T-cell (primary cell): ENCODE measurements at places on chromosomes 4 and X. TPM values are rescaled to one million over a fixed set of nuclear protein-coding genes. Genes with fewer than 3 reads are reported as not detected.

MMRN1 gene
- 0.61 TPM for total RNA-seq

XAGE1A gene
- not detected for total RNA-seq

TLR2 gene
- total RNA-seq: 1.9 TPM

CENPVL1 gene
- total RNA-seq: not detected

PABPC1L2A gene
- total RNA-seq: not detected

CHRDL1 gene
- total RNA-seq: not detected

FAT4 gene
- total RNA-seq: 0.02 TPM

COL25A1 gene
- total RNA-seq: not detected

FGFR3 gene
- total RNA-seq: 0.70 TPM

DNA sequence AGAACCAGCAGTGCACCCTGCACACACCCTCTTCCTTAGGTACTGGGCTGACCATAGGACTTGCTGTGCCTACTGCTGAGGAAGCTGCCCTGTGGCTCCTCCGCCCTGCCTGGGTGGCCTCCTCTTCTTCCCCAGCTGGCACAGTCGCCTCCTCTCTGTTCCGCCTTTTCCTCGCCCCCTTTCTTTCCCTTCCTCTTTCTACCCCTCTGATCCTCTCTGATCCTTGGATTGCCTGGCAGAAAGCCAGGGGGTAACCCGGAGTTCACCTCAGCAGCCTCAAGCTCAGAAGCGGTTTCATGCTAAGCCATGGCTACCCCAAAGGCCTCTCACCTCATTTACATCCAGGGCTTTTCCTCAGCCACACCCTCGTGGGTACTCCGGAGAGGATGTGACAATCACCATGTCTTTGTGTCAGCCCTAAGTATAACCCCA is 136.2 kb downstream of the SMIM20 start:
- H3K36me3 ChIP-seq: no peaks in the 10 kb centered on the region
- H3K4me1 ChIP-seq: no peaks in the 10 kb centered on the region
- H3K27ac ChIP-seq: no peak overlapping the region

DNA sequence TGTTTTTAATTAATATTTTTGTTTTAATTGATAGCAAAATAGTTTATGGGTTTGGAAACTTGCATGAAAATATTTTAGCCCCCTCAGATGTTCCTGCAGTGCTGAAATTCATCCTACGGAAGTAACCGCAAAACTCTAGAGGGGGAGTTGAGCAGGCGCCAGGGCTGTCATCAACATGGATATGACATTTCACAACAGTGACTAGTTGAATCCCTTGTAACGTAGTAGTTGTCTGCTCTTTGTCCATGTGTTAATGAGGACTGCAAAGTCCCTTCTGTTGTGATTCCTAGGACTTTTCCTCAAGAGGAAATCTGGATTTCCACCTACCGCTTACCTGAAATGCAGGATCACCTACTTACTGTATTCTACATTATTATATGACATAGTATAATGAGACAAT is 40.4 kb downstream of the MAP7D3 start:
- peaks cover 5% of the 10 kb centered on the region for H3K4me1 ChIP-seq
- H3K27me3 ChIP-seq: no peaks in the 10 kb centered on the region
- H3K36me3 ChIP-seq: peaks cover 2% of the 10 kb centered on the region
- DNase-seq: no peak
- H3K27ac ChIP-seq: no peak overlapping the region
- H3K4me3 ChIP-seq: no peak overlapping the region

GRCh38 chr4:188400451-188400850 is 261.2 kb downstream of the TRIML1 start:
- no peaks in the 10 kb centered on the region for H3K27me3 ChIP-seq
- H3K4me3 ChIP-seq: no peak overlapping the region
- H3K27ac ChIP-seq: no peak overlapping the region
- H3K4me1 ChIP-seq: no peaks in the 10 kb centered on the region
- no peak for DNase-seq

GRCh38 chrX:135484641-135485289 is 35.7 kb upstream of the INTS6L start:
- H3K27me3 ChIP-seq: no peaks in the 10 kb centered on the region
- H3K36me3 ChIP-seq: no peaks in the 10 kb centered on the region

DNA sequence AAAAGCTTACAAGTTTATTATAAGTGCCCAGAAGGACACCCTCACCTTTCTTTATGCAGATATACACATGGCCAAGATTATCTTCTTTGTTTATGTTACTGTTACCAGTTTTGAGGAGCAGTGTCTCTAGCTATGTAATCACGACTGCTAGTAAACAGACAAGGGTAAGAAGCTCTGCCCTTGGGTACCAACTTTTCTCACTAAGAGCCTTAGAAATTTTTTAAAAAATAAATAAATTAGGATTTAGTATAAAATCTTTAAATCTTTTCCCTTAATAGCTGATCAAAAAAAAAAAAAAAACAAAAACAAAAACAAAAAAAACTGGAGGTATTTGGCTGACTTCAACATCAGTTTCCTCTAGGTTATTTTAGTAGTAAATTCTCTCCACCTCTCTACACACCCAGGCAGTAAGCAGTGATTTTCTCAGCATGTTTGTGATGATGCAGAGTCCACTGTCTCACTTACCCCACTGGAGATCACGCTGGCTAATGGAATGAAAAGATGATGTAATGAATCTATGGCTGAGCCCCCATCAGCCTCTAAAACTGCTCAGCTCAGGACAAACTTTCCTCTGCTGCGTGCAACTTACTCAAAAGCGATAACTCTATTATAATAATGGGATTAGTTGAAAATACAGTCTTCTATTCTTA is 125.9 kb downstream of the FRYL start:
- H3K27ac ChIP-seq: no peak overlapping the region
- no peak for DNase-seq
- H3K4me3 ChIP-seq: no peak overlapping the region
- no peaks in the 10 kb centered on the region for H3K27me3 ChIP-seq

DNA sequence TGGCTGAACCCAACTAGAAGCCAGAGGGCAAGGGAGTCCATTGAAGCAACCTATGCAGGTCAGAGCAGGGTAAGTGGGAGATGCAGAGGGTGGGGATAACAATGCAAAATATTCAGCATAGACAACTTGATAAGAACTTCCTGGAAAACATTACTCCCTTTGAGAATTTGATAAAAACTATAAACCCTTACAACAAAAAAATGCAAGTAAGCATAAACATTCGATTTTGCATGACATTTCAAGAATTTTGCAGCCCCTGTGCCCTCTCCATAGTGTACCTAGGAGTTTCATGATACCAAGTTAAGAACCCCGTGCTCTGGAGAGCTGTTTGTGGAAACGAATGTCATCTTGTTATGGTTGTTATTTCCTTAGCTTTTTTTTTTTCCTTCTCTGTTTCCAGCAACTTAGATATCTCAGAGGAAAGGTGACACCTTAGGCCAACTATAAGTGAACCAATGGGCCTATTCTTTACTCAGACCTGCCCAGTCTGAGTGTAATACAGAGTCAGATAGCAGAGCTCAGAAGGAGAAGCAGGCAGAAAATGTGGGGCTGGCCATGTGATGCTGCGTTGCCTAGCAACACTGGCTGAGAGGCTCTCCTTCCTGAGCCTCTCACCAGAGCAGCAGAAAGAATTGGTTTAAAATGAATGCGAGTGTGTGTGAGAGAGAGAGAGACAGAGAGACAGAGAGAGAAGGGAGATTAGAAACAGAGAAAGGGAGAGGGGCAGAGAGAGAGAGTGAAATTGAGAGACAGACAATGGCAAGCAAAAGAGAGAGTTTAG is 36.7 kb upstream of the GABRQ start:
- no peaks in the 10 kb centered on the region for H3K4me1 ChIP-seq
- DNase-seq: no peak
- H3K27me3 ChIP-seq: no peaks in the 10 kb centered on the region
- H3K27ac ChIP-seq: no peak overlapping the region
- H3K4me3 ChIP-seq: no peak overlapping the region

- no peak overlapping the region for H3K4me3 ChIP-seq
- no peaks in the 10 kb centered on the region for H3K4me1 ChIP-seq
- DNase-seq: no peak
- no peaks in the 10 kb centered on the region for H3K36me3 ChIP-seq
These were observed 161.7 kb upstream of the CXCL13 start for GRCh38 chr4:77443941-77444340.

DNA sequence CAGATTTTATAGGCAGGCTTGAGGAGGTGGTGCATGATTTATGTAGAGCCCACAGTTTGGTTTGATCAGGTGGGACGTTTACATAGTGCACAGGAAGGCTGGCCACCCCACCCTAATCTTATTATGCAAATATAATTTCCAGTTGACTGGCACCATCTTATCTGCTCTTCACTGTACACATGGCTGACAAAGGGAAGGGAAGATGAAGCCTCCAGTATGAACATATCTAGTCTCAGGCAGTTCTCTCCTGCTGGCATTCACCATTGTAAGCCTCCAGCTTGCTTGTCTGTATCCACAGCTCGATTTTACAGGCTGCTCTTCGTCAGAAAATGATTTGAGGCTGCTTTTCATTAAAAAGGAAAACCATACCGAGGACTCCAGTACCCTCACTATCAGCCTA is 278.3 kb downstream of the TECRL start:
- no peak for DNase-seq
- no peaks in the 10 kb centered on the region for H3K4me1 ChIP-seq
- no peak overlapping the region for H3K27ac ChIP-seq
- no peak overlapping the region for H3K4me3 ChIP-seq

DNA sequence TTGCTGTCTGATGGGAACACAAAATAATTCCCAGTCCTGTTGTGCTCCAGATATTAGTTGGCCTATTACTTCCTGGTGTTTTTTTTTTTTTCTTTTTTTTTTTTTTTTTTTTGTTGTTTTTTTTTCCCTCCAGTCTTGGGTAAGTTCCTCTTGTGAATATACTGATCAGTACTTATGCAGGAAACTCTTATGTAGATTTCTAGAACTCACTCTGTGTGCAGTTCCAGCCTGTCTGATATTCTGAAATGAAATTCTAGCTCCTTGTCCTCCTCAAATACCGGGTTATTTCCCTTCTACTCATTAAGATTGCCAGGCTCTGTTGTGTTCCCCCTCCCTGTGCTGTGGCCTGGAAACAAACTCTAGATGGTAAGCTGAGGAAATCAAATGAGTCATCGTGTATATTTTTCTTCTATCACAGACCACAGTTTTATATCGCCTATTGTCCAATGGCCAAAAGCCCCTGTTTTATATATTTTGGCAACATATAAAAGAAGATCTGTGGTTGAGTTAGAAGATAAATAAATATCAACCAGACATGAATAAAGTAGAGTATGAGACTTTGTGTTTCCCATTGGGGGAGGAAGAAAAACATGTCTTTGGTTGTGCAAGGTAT is 124.3 kb upstream of the UGT8 start:
- DNase-seq: no peak
- peaks cover 7% of the 10 kb centered on the region for H3K27me3 ChIP-seq
- no peak overlapping the region for H3K4me3 ChIP-seq
- no peak overlapping the region for H3K27ac ChIP-seq

- H3K4me1 ChIP-seq: no peaks in the 10 kb centered on the region
- no peaks in the 10 kb centered on the region for H3K27me3 ChIP-seq
- H3K4me3 ChIP-seq: no peak overlapping the region
- no peak for DNase-seq
- H3K36me3 ChIP-seq: peaks cover 25% of the 10 kb centered on the region
These were observed 22.4 kb downstream of the MAP7D3 start for GRCh38 chrX:136228839-136229207.

DNA sequence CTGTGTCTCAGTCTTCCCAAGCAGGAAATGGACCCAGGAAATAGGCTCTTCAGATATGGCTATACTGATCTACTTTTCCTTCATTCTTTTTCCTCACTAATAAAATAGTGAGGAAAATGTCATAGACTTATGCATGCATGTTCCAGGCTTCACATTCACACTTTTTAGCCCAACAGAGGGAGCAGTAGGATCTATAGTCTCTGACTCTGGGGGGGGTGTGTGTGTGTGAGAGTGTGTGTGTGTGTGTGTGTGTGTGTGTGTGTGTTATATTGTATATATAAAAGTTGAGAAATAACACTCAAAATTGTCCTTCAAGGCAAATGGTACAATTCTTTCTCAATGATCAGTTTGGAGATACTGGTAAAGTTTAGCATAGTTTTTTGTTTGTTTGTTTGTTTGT is 297.2 kb upstream of the GALNT7 start:
- H3K4me1 ChIP-seq: no peaks in the 10 kb centered on the region
- no peak for DNase-seq
- no peak overlapping the region for H3K4me3 ChIP-seq

DNA sequence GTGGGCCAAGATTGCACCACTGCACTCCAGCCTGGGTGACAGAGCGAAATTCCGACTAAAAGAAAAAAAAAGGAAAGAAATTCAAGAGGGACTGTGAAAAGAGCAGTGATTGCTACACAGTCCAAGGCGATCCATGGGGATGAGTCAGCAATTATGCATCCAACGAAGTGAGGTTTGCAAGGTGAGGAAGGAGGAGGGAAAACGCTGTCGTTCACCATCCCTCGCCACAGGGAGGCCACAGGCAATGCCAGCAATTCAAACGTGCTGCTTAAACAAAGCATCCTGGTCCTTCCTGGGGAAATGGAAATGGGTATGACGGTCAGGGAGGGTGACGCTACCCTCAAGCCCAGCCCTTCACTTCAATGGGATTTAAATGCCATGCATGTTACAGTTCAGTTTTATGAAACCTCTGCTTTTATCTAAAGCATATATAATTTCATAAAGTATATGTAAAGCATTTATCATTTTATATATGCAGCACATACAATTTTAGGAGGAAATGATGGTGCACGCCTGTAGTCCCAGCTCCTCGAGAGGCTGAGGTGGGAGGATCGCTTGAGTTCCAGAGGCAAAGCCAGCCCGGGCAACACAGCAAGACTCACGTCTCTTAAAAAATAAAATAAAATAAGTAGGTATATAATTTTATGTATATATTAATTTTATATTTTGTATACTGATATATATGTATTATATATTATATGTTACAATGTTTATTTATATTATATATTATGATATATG is 108.7 kb downstream of the DHRSX start:
- no peak overlapping the region for H3K27ac ChIP-seq
- H3K4me1 ChIP-seq: no peaks in the 10 kb centered on the region
- no peak for DNase-seq
- H3K36me3 ChIP-seq: peaks cover 8% of the 10 kb centered on the region
- no peaks in the 10 kb centered on the region for H3K27me3 ChIP-seq

GRCh38 chrX:13890806-13891205 is 73.9 kb upstream of the GPM6B start:
- H3K4me1 ChIP-seq: no peaks in the 10 kb centered on the region
- H3K27me3 ChIP-seq: no peaks in the 10 kb centered on the region
- no peak for DNase-seq
- H3K27ac ChIP-seq: no peak overlapping the region

GRCh38 chrX:2751291-2751690 is 549 bp upstream of the XG start:
- H3K27me3 ChIP-seq: no peaks in the 10 kb centered on the region
- H3K27ac ChIP-seq: no peak overlapping the region
- no peak for DNase-seq

- H3K27ac ChIP-seq: no peak overlapping the region
- H3K36me3 ChIP-seq: no peaks in the 10 kb centered on the region
- no peak overlapping the region for H3K4me3 ChIP-seq
- no peak for DNase-seq
- no peaks in the 10 kb centered on the region for H3K27me3 ChIP-seq
These were observed 379.6 kb downstream of the ARHGAP24 start for GRCh38 chr4:85854546-85854945.
